ENCODE measurements at places on chromosomes 4 and X.

GRCh38 chr4:150119492-150119891, 41.2 kb downstream of the DCLK2 start:
- no peak for DNase-seq

GRCh38 chrX:49172280-49172780, 632 bp downstream of the PLP2 start:
- DNase-seq, result peak; percentile 63

- DNase-seq, result no peak
These were observed 33.7 kb upstream of the LIMCH1 start for GRCh38 chr4:41504167-41504818.

- no peak for DNase-seq
These were observed 53.4 kb upstream of the TRPC3 start for GRCh38 chr4:122005064-122005755.

DNA sequence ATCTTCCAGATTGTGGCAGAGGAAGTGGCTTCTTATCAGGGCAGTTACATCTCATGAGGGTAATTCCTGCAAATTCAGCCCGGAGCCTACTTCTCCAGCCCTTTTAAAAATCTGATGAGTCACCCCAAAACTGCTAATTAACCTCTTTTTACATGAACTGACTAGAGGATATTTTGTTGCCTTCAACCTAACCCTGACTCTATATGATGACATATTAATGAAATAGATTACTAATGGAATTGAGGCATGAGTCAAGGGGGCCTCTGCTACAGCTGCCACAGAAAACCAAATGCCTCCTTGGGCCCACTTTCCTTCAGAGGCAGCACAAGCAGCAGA, 72.5 kb downstream of the QRFPR start:
- DNase-seq, result no peak

GRCh38 chr4:128907981-128908380, 98.5 kb downstream of the JADE1 start:
- no peak for DNase-seq

DNA sequence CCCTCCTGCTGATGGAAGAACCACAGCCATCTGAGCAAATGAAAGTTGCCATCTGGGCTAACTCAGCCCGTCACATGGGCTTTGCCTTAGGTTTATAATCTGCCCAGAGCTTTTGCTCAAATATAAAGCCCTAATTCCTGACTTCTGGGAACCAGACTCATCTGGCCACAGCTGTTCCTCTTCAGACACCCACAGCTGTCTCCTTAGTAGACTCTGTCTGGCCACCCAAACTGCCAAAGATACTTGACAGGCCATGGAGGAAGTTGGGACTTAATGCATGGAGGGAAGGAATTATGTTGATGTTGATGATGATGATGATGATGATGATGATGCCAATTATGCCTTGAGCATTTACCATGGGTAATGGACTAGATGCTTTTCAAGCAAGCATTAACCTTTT, 8.0 kb downstream of the LGI2 start:
- DNase-seq, result no peak

GRCh38 chr4:99564921-99565320, 1.1 kb upstream of the TRMT10A start:
- no peak for DNase-seq

- DNase-seq, result no peak
These were observed 61.1 kb downstream of the CPEB2 start for GRCh38 chr4:15063341-15063740.

- no peak for DNase-seq
These were observed 219.2 kb downstream of the MAML3 start for GRCh38 chr4:139934708-139935195.

GRCh38 chr4:176400816-176401461, 81.2 kb downstream of the SPCS3 start:
- DNase-seq, result no peak

GRCh38 chr4:134216411-134216810, 14.8 kb upstream of the PABPC4L start:
- no peak for DNase-seq

- no peak for DNase-seq
These were observed 47.4 kb downstream of the NRK start for GRCh38 chrX:105869701-105870100.

- DNase-seq, result no peak
These were observed 225.4 kb downstream of the PCDH7 start for GRCh38 chr4:30945586-30945985.

GRCh38 chr4:56317749-56318148, 69.5 kb downstream of the AASDH start:
- no peak for DNase-seq

DNA sequence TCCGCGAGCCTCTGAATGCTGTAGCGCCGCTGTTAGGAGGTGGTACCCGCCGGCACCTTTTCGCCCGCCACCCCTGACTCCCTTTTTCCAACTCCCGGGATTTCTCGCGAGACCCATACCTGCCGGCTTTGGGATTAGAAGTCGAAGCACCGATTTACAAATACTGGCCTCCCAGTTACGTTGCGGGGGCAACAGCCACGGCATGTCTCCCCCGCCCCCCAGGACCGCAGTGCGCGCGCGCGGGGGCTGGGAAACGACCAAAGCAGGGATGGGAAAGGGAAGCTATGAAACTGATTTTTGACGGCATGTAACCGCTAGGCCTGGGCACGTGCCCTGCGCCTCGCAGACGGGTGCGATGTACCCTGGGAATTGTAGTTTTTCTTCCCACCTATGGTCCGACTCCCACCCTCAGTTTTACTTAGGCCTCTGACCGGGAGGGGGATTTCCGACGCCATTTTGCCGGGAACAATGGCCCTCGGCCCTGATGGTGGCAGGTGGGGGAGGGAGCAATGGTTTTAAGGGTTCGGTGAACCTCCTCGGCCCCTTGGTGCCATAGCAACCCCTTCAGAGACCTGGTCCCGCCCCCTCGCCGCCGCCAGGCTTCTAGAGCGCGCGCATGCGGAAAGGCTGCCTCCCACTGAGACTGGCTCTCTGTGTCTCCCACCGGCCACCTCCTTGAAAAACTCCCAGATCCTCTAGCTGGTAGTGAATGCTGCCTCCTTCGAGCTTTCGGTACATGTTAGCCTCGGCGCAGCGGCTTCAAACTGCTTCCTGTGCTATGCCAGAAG, 772 bp upstream of the WNK3 start:
- DNase-seq, result peak; percentile 45
